Fibroblast of skin of right quadriceps (primary cell): ENCODE measurements at places on chromosomes 7 and 10.

DNA sequence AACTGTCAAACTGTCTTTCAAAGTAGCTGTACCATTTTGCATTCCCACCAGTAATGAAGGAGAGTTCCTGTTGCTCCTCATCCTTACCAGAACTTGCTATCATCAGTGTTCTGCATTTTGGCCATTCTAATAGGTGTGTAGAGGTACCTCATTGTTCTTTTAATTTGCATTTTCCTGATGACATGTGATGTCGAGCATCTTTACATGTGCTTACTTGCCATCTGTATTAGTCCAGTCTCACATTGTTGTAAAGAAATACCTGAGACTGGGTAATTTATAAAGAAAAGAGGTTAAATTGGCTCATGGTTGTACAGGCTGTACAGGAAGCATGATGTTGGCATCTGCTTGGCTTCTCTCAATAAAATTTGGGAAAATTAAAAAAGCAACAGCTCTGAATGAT lies 38.7 kb upstream of the EEPD1 start:
- DNase-seq: no peak

GRCh38 chr10:36450380-36450779 lies 675.0 kb upstream of the ANKRD30A start:
- DNase-seq: peak; percentile 53

GRCh38 chr7:33902746-33903145 lies 2.6 kb upstream of the BMPER start:
- DNase-seq: no peak

GRCh38 chr7:140689199-140690152 lies 7.0 kb upstream of the NDUFB2 start:
- no peak for DNase-seq

- no peak for DNase-seq
Observed at GRCh38 chr10:70188768-70189167, 18.5 kb upstream of the SAR1A start.

DNA sequence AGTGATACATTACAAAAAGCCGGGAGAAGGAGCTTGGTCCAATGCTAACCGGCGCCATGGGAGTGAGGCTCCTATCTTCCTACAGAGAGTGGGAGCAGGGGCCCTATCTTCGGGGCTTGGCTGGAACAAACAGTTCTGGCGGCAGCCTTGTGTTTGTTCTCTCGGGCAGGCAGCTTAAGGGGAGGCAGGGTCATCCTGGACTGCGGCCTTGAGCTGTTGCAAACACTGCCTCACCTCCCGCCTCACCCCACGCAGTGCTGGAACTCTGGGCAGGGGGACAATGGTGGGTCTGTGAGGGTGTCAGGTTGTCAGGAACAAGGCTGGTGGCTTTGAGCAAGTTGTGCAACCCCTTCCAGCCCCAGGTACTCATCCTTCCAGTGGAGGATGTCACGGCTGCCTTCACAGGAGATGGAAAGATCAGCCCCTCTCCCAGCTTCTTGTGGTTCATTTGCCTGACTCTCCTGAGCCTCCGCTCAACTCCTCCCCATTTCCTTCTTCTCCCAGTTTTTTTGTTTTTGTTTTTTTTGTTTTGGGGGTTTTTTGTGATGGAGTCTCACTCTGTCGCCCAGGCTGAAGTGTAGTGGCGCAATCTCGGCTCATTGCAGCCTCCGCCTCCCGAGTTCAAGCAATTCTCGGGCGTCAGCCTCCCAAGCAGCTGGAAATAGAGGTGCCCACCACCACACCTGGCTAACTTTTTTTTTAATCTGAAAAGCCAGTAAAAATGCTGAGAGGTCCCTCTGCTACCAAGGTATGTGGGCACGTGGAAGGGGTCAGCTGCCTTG lies 57.4 kb downstream of the SPOCK2 start:
- DNase-seq: no peak

- no peak for DNase-seq
Observed at GRCh38 chr10:66405566-66405965, 520.3 kb upstream of the LRRTM3 start.

GRCh38 chr10:71372882-71373495 lies 23.7 kb upstream of the CDH23 start:
- peak; percentile 54 for DNase-seq

- no peak for DNase-seq
Observed at GRCh38 chr7:47191876-47192291, 390.0 kb downstream of the TNS3 start.

DNA sequence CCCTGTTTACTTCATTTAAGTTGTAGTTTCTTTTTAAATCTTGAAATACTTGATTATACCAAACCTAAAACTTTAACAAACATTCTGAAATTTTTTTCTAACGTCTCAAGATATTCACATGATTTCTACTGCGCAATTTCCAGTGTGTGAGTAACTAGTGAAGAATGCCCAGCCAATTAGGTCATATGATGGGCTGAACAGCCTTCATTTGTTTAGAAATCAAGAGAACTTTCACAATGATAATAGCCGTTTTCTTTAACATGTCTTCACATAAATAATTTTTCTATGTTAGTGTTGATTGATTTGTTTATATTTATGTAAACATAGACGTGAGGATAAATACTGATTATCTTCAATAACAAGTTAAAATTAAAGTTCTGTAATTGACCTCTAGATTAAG lies 21.8 kb downstream of the STAM start:
- peak; percentile 86 for DNase-seq
